ENCODE measurements at places on chromosomes 4 and X.
A peak's percentile ranks its signal among the peaks of the same experiment; 100 is the strongest.

GRCh38 chr4:124790471-124790870 lies 77.9 kb upstream of the ANKRD50 start:
- no peak for DNase-seq

GRCh38 chrX:137118536-137118935 lies 84.7 kb upstream of the GPR101 start:
- no peak for DNase-seq

DNA sequence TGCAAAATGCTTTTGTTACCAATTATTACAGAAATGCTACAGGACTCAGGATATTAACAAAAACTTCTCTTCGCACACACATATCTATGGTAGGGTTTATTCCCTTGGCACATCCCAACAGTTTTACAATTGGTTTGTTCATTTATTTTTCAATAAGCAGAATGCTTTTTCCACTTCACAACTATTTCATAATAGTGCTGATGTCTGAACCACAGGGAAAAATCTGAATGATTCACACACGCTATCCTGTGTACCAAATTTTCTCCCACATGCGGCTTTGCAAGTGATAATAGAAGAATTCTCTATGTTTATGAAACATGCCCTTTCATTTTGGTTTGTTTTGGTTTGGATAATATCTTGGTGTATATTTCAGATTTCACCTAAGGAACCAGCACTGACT lies 725.7 kb upstream of the TENM3 start:
- DNase-seq, result no peak

GRCh38 chrX:150903110-150903508 lies 4.6 kb upstream of the CD99L2 start:
- DNase-seq, result no peak

DNA sequence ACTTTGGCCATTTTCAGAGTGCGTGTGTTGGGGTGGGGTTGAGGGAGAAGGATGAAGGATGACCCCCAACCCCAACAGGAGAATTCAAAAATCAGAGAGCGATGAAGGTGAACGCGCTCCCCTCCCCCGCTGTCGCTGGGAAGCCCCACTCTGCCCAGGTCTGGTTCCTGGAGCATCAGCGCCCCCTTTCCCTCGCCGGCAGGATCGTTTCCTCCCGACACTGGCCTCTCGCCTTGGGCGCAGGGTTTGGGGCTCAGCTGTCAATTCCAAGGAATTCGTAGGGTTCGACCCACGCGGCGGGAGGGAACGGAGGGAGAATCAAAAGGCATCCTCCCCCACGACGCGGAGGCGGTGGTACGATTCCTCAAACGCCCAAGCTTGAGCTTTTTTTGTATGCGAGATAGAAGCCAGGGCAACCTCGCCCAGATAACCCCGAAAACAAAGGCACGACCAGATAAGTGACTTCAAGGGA lies 1.0 kb upstream of the PDGFRA start:
- no peak for DNase-seq

DNA sequence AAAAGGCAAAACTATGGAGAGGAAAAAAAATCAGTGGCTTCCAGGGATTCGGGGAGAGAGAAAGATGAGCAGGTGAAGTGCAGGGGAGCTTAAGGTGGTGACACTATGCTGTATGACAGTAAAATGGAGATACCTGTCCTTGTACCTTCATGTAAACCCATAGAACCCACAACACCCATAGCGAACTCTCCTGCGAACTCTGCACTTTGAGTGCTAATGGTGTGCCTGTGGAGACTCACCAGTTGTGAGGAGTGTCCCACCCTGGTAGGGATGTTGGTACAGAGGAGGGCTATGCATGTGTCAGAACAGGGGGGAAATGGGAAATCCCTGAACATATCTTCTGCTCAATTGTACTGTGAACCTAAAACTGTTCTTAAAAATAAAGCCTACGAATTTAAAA lies 42.8 kb downstream of the HMX1 start:
- DNase-seq, result no peak

DNA sequence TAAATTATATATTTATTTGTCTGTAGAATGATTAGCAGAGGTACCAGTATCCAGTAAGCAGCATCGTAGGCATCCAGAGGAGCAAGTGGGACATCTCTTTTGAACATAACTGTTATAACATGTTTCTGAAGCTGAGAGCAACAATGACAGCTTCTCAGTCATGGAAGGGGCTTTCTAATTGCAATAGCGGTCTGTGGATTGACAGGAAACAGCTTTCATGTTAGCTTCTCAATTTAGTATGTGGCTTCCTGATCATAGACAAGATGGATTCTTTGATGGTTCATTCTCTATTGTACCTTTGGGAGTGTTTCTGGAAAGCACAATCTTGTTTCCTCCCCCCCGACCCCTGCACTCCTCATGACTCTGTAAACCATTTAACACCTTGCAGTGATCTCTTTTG lies 434.6 kb upstream of the GNPDA2 start:
- no peak for DNase-seq

- peak; percentile 56 for DNase-seq
These were observed 1.6 kb upstream of the IDUA start for GRCh38 chr4:985123-985830.

- no peak for DNase-seq
These were observed 54.6 kb upstream of the HHIP start for GRCh38 chr4:144591401-144591800.

- peak; percentile 26 for DNase-seq
These were observed 125.0 kb upstream of the TBL1X start for GRCh38 chrX:9339603-9340491.

- DNase-seq, result no peak
These were observed 69.1 kb upstream of the NPFFR2 start for GRCh38 chr4:71962622-71963264.
